ENCODE measurements at places on chromosomes 16 and 17.
A peak's percentile ranks its signal among the peaks of the same experiment; 100 is the strongest.

DNA sequence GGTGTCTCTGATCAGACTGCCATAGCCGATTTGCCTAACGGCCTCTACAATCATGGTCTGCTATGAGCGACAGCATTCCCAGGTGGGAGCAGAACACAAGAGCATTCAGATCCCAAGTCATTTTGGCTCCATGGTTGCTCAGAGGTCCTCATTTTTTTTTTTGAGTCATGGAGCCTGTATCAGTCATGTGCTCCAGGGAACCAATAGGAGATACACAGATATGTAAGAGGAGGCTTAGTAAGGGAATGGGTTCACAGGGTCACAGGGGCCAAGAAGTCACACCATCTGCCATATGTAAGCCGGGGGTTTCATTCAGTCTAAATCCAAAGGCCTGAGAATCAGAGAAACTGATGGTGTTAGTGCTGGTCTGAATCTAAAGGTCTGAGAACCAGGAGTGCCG is 36.8 kb downstream of the CPPED1 start:
- no peak for DNase-seq

DNA sequence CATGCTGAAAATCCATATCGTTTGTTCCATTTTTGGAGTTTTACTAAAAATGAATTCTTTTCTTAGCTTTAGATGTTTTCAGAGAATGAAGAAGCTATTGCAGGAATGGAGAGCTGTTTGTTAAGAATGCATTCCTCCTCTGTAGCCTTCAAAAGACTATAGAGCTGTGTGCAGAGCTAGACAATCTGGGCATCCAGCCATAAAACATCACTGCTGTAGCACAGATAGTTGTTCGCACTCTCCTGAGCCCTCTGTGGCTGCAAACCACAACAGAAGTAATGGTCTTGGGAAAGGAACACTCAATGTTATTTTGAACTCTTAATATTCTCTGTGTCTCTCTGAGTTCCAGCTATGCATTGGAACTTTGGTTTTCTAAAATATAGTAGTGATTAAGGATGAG is 4.9 kb downstream of the TNRC6C start:
- no peak for DNase-seq

- peak; percentile 89 for DNase-seq
Measured at GRCh38 chr17:68200689-68201417, 47.0 kb upstream of the AMZ2 start.

GRCh38 chr17:57928928-57929327 is 26.3 kb downstream of the CUEDC1 start:
- DNase-seq = no peak

GRCh38 chr16:75104836-75105235 is 11.7 kb downstream of the LDHD start:
- DNase-seq = no peak

- DNase-seq = no peak
Measured at GRCh38 chr16:49575346-49576172, 202.0 kb downstream of the C16orf78 start.

- DNase-seq = peak; percentile 83
Measured at GRCh38 chr17:44137891-44138709, 3.6 kb upstream of the HROB start.

- DNase-seq = peak; percentile 72
Measured at GRCh38 chr17:82647593-82648164, 565 bp downstream of the WDR45B start.

DNA sequence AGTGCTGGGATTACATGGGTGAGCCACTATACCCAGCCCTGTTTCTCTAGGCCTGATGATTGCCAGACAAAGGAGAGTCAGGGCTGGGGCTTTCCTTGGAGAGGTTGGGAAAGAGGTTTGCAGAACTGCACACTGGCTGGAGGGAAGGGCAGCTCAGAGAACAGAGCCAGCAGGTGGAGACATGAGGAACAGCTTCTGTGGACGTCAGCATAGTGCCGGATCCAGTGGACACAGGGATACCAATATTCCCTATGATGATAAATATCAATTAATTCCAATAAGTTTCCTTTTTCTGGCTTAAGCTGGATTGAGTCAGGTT is 43.2 kb upstream of the SCNN1B start:
- no peak for DNase-seq

DNA sequence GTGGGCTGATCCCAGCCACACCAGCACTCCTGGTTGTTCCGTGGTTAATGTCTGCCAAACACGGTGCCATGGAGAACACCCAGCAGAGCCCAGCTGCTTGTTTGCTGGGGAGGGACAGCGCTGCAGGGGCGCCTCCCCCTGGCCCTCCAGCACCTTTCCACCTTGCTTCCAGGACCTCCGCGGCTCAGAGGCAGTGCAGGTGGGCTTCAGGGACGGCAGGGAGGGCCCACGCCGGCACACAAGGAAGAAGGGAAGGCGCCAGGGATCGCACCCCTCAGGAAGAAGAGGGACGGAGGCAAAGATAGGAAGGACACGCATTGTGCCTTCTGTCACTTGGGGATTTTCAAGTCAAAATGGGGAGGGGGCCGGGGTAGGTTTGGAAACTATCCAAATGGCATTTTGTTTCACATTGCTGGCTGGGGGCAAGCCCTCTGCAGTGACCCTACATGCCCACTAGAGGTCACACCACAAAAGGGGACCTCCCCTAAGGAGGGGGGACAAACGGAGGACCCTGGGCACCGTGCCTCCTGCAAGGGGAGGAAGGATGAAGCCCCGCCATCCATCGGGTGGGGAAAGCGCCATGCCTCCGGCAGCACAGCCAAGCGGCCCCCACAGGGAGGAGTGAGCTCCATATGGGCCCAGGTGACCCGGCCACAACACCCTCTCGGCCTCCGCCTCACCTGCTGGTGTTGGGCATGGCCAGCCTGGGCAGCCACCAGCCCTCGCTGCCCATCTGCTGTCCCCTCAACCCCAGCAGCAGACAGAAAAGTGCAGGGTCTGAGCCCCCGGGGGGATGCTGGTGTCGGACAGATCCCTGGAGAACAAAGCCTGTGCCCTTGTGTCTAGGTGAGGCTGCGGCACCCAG is 7.5 kb upstream of the C16orf95 start:
- peak; percentile 64 for DNase-seq

GRCh38 chr17:72618001-72618509 is 474.4 kb downstream of the SLC39A11 start:
- DNase-seq = no peak

DNA sequence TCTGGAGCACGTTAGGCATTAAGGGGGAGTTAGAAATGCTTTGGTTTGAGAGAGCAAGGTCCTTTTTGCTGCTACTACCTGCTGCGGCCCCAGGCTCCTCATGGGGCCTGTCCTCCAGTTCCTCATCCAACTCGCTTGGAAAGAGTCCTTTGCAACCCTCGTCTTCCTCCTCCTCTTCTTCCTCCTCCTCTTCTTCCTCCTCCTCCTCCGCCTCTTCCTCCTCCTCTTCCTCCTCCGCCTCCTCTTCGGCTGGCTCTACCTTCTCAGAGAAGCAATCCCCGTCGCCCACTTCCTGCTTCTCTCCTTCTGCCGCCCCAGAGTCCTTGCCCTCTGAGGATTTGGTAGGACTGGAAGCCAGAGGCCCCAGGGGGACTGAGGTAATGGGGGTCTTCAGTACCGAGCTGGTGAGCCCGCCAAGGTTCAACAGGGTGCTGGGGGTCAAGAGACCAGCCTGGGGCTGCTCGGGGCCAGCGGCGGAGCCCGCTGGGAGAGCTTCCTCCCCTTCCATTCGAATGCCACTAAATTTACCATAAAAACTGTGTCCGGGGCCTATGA is 89.3 kb downstream of the ZFHX3 start:
- no peak for DNase-seq

DNA sequence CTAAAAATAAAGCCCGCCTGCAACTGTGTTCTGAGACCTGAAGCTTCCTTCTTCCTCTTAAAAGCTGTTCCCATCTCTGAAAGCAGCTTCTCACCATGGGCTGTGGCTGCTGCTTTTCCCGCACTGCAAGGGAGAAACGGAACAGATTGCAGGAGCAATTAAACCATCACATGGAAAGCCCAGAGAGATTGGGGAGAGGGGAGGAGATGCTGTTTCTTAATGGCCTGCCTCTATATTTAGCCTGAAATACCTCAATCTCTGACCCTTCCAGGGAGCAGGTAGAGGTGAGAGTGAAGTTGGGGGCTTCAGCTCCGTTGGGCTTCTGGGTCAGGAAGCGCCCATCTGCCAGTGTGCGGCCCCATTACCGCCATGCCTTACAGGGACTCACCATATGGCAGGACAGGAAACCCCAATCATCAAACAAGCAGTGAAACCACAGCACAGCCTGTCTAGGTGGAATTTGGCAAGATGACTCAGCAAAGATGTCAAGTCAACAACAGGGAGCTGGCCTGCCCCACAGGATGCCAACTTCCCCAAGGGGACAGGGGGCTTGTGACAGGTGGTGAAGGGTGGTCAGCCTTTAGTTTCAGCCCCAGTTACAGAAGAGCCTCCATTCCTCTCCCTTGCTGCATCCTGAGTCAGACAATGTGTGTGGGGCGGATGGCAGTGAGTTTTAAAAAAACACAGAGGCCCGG is 286.6 kb upstream of the CCL2 start:
- no peak for DNase-seq

DNA sequence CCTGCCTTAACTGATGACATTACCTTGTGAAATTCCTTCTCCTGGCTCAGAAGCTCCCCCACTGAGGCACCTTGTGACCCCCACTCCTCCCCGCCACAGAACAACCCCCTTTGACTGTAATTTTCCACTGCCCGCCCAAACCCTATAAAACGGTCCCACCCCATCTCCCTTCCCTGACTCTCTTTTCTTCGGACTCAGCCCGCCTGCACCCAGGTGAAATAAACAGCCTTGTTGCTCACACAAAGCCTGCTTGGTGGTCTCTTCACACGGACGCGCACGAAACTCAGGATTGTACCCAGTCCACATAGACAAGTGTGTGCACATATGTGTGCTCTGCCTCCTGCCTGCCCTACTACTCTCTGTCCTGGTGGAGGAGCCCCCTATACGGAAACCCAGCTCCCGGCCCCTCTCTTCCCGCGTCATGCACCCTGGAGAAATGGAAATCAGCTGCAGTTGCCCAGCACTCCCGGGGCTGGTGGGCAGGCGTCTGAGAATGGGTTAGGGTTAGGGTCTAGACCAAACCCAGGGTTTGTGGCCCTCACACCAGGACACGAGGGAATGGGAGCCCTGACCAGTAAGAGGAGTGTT is 2.4 kb upstream of the RHBDF1 start:
- DNase-seq = no peak

- DNase-seq = peak; percentile 91
Measured at GRCh38 chr17:42067371-42068091, 17.1 kb upstream of the C17orf113 start.

GRCh38 chr17:38982858-38983746 is 15.9 kb upstream of the FBXO47 start:
- DNase-seq = no peak

DNA sequence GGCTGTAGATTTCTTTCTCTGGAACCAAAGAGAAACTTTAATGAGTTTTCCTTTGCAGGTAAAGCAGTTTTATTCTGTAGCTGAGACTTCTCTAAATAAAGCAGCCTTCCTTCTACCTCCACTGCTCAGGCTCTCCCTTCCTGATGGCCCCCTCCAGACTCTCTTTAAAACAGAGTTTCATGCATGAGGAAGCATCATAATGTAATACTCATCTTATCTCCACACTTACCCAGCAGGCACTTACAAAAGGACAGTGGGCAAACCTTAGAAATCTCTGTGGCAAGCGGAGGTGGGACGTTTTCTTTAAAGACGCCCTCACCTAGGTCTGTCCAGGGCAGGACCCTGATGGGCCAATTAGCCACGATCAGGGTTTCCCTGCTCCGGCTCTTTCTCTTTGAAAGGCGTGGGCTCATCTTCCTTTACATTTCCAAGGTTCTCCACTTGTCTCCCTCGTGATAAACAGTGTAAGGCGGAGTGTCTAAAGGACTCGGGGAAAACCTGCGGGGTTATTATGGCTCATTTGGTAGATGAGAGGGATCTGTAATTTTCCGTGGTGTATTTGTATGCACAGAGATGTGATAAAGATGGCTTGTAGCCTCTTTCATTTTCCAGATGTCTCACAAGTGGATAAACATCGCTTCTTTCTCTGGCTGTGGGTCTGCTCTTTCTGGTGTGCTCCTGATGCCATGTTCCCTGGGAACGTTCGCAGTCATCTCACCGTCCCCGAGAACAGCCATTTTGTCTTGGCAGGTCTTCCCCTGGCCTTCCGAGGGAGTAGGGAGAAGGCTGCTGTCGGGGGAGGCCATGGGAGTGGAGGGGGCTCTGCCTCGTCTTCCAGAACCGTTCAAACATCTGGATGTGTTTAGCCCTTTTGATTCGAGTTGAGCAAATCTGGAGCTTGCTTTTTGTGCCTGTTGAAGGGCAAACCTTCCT is 239.0 kb downstream of the CCDC182 start:
- no peak for DNase-seq

GRCh38 chr16:56038564-56039098 is 152.7 kb upstream of the GNAO1 start:
- no peak for DNase-seq

DNA sequence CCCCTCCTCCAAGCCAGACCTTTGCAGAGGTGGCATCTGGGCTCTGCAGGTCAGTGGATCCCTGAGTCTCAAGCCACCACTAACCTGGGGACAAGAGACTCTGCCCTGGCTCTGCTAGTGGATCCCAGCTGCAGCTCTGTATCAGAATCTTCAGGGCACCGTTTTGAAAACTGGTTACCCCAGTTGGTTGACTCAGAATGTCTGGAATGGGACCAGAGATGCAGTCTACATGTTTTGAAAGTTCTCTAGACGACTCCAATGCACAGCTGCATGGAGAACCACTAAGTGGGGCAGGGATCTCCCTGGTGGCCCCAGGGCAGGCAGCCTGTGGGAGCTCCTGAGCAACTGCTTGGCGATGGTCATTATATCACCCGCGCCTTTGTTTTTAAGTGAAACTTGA is 34.1 kb upstream of the ADORA2B start:
- no peak for DNase-seq

GRCh38 chr17:56804454-56804853 is 29.3 kb downstream of the C17orf67 start:
- no peak for DNase-seq

GRCh38 chr17:13593757-13594156 is 8.0 kb downstream of the HS3ST3A1 start:
- DNase-seq = no peak

All from activated CD8-positive, alpha-beta memory T cell treated with anti-CD3 and anti-CD28 coated beads, Interleukin-2, amount 50 U/mL, for 48 hours (primary cell).